Pancreas (tissue), 10 donors: ENCODE measurements at places on chromosomes 4 and X. TPM values are rescaled to one million over a fixed set of nuclear protein-coding genes. Genes with fewer than 3 reads are reported as not detected.

GSX2 gene
- total RNA-seq, result not detected

DNA sequence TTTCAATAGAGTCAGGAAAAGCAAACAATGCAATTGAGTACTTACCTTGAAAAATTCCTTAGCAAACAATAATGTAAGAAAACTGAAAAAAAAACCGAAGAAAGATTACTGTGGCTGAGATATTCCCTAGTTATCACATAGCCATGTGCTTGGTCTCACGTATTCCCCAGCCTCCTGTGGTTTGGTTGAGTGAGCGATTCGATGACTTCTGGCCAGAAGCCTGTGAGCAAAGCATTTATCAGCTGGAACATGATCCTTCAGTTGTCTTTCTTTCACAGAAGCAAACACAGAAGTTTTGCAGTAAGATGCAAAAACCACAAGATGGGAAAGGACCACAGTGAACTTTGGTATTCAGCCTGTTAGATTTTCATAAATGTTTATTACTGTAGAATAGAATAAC lies 1754.3 kb upstream of the AGA start:
- no peak overlapping the region for H3K4me3 ChIP-seq
- no peak overlapping the region for H3K27ac ChIP-seq
- H3K27me3 ChIP-seq, result no peaks in the 10 kb centered on the region
- DNase-seq, result no peak
- H3K36me3 ChIP-seq, result no peaks in the 10 kb centered on the region

DNA sequence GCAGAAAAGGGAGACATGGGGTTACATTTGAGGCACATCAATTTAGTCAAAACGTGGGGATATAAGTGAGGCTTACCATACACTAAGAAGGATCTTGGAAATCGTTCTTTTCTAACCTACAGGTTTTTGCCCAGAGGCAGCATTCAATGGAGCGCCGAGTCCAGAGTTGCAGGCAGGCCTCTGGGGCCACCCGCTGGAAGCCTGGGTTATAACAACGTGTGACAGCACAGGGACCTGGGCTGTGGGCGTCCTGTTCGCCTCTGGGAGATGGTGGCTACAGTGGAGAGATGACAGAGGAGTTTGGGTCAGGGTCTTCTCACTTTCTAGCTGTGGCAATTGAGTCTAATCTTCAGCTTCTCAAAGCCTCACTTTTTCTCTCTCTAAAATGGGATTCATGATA lies 53.9 kb downstream of the ENPP6 start:
- no peaks in the 10 kb centered on the region for H3K36me3 ChIP-seq
- no peaks in the 10 kb centered on the region for H3K27me3 ChIP-seq
- peak; percentile 45 for DNase-seq
- H3K27ac ChIP-seq, result no peak overlapping the region
- no peak overlapping the region for H3K4me3 ChIP-seq

GRCh38 chr4:43682551-43682950 lies 766.1 kb downstream of the KCTD8 start:
- H3K4me1 ChIP-seq, result no peaks in the 10 kb centered on the region
- H3K27ac ChIP-seq, result no peak overlapping the region
- H3K27me3 ChIP-seq, result no peaks in the 10 kb centered on the region

GRCh38 chr4:99847362-99847976 lies 30.8 kb downstream of the DAPP1 start:
- no peaks in the 10 kb centered on the region for H3K27me3 ChIP-seq
- H3K4me1 ChIP-seq, result no peaks in the 10 kb centered on the region
- H3K4me3 ChIP-seq, result no peak overlapping the region
- DNase-seq, result no peak
- no peak overlapping the region for H3K27ac ChIP-seq
